NCI-H1436 (cell line): ENCODE measurements at places on chromosomes 6 and 20.
A peak's percentile ranks its signal among the peaks of the same experiment; 100 is the strongest.

- peak; percentile 65 for DNase-seq
These were observed 9.4 kb upstream of the HDDC2 start for GRCh38 chr6:125310994-125311649.

- no peak for DNase-seq
These were observed 85.8 kb downstream of the CEBPB start for GRCh38 chr20:50276119-50277063.

DNA sequence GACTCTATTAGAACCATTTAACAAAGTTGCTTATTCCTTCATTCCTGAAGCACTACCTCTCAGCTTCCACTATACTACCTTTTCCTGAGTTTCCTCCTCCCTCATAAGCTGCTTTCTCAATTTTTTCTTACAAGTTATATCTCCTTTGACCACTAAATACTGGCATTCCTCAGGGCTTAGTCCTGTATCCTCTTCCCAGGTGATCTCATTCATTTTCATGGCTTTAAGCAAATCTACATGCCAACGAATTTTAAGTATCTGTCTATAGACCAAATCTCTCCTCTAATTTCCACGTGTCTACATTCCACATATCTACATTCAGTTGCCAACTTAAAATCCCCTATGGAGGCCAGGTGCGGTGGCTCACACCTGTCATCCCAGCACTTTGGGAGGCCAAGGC is 134.7 kb downstream of the BTBD9 start:
- DNase-seq = no peak

- DNase-seq = no peak
These were observed 825 bp upstream of the FAM135A start for GRCh38 chr6:70412252-70413113.

- no peak for DNase-seq
These were observed 202.0 kb upstream of the ZNF184 start for GRCh38 chr6:27674882-27675281.

GRCh38 chr6:158198461-158198860 is 30.3 kb downstream of the GTF2H5 start:
- DNase-seq = no peak

- no peak for DNase-seq
These were observed 255.7 kb upstream of the PRND start for GRCh38 chr20:4465855-4466545.

DNA sequence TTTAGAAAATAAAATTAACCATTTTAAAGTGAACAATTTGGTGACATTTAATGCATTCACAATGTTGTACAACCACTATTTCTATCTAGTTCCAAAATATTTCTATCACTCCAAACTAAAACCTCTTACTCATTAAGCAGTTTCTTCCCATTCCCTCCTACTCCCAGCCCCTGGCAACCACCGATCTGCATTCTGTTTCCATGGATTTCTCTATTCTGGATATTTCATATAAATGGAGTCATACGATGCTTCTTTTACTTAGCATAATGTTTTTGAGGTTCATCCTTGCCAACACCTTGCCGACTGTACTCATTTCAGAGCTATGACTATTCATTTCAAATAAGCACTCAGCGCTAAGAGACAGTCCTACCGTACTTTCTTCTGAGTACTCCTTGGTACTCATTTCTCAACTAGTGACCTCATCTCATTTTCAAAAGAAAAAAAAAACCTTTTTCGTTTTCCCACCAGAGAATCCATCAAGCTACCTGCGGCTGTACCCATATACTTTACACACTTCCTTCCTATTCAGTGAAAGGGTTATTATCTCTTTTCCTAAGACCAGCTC is 259.2 kb downstream of the UTRN start:
- DNase-seq = no peak

- DNase-seq = no peak
These were observed 48.7 kb downstream of the PDYN start for GRCh38 chr20:1945134-1945618.

DNA sequence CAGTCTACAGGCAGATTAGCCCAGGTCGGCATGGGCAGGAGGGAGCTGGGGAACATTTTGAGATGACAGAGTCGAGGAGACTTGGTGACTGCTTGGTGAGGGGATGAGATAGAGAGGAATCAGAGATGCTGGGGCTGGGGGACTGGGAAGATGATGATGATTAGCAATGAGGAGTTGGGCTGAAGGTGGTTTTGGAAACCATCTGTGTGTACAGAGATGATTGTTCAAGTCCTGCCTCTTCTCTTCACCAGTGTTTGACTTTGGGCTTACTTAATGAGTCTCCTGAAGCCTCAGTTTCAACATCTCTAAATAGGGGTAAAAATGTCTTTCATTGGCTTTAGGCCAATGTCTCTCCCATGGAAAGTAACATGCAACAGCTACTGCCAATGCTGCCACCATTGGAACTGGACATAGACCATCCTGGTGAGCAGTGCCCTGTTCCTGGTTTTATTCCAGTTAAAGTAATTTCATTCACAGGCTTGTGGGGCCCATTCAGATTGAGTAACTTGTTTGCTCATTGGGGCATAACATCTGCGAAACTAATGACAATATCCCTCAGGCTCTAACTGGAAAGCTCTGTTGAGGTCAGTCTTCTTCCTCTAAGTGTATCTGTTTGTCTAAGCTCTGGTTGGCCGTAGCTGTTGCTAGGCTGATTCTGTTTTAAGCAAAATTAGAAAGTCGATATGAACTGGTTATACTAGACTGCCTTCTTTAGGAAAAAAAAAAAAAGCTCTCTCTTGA is 99.1 kb downstream of the ARMC2 start:
- no peak for DNase-seq
